Osteoblast (primary cell): ENCODE measurements at places on chromosomes 3 and 15. TPM values are rescaled to one million over a fixed set of nuclear protein-coding genes. Genes with fewer than 3 reads are reported as not detected.

The ALDH1A3 gene
- 54.6 and 61.6 TPM in 2 replicates for total RNA-seq

The GOLGA6L4 gene
- total RNA-seq = 1.5 and 1.8 TPM in 2 replicates

The PTPN9 gene
- total RNA-seq = 23.9 and 24.2 TPM in 2 replicates

GRCh38 chr3:150765949-150766720 lies 3.2 kb upstream of the SIAH2 start:
- no peak for DNase-seq

DNA sequence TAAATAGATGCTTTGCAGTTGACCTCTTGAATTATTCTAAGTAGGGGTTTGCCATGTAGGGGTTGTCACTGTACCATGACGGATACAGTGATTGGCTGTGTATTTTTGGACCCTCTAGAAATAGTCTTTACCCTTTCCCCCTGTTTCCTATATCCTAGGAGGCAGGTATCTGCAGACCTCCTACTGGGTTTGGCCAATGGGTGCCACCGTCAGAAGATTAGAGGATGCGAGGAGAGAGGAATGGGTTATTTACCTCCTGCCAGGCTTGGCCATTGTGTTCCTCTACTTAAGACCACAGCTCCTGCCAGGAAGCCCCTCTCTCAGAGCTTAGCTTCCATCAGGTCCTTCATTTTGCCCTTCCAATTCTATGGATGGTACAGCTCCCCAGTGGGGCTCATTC lies 40.2 kb upstream of the CLRN1 start:
- DNase-seq = no peak

DNA sequence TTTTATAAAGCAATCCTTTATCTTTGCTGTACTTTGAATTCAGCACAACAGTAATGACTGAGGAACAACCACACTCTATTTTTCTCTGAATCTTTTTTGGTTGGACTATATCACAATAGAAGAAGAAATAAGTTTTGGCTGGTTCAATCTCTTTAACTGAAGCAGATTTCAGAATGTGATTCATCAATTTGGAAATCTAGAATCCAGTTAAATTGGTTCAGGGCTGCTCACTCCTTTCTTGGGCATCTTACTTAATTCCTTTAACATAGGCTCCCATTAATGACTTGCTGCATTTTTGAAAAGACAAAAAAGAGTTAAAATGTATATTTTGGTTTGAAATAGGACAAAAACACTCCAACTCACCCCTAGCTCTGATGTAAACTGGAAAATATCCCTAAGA lies 688.3 kb upstream of the NECTIN3 start:
- no peak for DNase-seq

- DNase-seq = no peak
Observed at GRCh38 chr15:46622851-46623250, 988.0 kb downstream of the SQOR start.

GRCh38 chr3:8968375-8968882 lies 5.2 kb upstream of the RAD18 start:
- DNase-seq = no peak

GRCh38 chr3:150925751-150926201 lies 20.5 kb upstream of the MINDY4B start:
- no peak for DNase-seq

- DNase-seq = no peak
Observed at GRCh38 chr3:110734524-110734923, 337.1 kb upstream of the NECTIN3 start.

DNA sequence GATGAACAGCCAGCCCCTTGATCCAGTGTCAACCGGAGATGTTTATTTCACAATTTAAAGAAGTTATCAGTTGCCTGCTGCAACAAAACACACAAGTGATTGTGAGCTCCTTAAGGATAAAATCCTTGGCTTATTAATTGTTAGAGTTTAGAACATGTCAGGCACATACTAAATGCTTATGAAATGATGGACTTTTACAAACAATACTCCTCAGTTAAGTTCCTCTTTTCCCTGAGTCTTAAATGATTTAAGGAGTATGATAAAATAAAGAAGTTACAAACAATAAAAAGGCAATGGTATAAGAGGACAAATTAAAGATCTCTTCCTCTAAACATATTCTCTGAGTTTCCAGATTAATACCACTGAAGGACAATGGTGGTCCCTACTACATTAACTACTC lies 5.7 kb downstream of the GHSR start:
- DNase-seq = no peak

DNA sequence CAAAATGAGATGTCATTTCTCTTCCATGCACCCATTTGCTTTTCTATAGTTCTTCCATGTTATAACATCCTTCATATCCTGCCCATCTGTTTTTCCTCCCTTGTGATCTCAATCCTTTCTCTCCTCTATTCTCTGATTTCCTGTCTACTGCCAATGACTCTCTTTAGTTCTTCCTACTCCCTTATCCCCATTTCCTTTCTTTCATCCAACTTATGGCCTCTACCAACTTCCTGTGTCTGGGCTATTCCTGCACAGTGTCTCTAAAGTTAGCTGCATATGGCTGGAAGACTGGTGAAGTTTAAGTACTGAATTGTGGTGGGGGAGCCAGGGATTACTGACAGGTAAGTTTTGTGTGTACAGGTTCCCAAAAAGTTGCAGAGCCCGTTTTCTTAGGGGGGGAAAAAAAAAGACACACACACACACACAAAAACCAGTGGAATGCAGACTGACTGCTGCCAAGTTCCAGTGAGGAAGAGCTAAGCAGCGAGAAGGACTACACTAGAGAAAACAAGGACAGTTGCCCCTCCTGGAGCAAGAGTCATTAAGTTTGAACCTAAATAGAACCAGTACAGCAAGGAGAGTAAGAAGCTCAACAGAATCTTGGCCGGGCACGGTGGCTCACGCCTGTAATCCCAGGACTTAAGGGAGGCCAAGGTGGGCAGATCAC lies 28.8 kb downstream of the XRN1 start:
- DNase-seq = no peak

DNA sequence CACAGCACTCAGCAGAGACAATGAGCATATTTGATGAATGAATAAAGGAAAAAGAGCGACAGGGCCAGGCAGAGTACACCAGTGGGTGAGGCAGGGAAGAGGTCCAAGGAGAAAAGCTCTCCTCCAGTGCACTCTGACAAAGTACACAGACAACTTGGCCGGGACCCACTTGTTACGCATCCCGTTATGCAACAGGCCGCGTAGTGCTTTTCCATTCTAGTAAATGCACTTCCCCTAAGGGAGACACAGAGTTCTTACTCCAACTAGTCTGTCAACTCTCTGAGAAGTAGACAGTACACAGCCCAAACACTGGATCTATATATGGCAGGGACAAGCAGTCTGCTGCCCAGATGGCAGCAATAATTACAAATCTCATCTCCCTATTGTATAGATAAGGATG lies 18.5 kb downstream of the LARP6 start:
- no peak for DNase-seq

DNA sequence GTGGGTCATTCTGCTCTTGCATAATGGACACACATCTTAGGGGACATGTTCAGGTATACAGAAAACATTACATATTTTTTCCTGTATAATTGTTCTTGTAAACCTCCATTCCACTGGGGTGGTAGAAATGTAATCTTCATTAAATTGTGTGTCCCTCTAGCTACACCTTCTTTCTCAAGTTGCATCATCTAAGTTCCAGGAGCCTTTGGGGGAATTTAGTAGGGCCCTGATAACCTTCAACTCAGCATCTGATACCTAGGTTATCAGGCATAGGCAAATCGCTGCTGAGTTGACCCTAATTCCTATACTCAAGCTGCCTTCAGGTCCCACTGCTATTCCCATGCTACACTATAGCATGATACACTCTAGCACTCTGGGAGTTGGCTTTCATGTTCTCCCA lies 19.1 kb upstream of the CLASP2 start:
- DNase-seq = peak; percentile 32

DNA sequence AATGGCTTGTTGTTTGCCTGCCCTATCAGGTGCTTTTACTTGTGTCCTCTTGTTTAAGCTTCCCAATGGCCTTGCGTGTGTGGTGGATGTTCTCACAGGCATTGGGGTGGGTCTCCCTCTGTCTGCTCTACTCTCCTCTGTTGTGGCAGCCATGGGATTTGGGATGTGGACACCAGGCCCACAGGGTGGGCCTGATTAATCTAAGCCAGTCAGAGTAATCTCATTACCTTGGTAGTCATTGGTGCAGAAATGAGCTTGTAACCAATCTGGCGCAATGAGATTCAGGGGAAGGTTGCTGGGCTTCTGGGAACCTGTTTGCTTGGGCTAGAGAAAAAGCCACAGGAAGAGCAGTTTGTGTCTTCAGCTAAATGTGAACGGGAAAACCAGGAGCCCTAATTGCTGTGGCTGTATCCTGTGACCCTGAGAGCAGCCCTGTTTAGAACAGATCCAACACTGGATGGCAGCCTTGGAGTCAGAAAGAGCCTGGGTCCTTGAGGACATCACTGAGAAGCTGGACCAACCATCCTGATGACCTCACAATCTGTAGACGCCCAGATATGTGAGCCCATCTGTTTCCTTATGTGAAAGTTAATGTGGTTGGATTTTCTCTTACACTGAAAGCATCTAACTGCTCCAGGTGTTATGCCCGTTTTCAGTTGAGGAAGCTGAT lies 157.3 kb upstream of the UBE2E1 start:
- DNase-seq = peak; percentile 77

DNA sequence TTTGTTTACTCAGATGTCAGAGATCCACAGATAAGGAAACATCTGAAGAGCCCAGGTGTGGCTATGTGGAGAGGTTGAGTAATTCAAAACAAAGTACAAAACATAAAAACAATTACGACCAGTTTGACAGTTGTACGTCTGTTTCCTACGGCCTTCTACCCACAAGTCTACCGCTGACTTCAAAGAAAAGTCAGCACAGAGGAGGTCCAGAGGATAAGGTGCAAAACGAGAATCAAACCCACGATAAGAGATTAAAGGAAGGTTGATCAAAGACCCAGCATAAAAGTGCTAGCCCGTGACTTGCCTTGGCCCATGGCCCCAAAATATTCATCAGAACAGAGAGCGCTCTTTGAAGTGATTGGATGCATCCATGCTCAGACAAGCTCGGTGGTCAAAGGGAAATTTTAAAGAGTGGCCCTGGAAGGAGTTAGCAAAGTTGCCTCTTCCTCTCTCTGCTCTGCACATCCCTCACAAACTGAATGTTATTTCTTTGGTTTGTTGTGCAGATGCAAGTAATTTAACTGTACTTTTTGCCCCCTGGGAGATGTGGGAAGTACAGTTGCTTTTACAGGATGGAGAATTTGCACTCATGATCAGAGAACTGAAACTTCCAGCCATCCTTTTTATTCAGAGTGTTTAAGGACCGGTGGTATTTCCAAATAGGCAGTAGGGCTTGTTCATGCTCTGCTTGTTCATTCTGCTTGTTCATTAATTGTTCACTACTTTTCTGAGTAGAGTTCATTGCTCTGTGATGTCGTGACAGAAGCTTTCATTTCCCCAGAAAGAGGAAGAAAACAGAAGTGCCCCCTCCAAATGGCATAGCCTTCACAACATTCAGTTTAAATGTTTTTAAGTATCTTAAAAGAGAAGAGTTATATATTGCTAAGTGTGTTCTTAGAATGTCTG lies 31.1 kb downstream of the MME start:
- no peak for DNase-seq

DNA sequence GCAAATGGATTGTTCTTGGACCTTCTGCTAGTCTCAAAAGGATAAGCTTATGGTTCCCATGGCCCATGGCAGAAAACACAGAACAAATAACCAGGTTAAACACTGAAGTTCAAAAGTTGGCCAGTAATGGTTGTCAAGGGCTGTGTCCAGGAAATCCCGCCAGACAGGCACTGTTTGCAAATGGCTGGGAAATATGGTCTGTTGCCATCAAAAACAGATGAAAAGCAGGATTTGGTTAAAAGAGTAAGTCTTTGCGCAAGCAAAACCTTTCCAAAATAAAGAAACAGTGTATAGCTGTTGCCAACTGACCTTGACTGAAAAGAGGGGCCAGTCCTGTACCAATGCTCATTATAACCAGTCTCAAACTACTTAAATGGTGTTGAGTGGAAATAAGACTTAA lies 58.6 kb downstream of the WWTR1 start:
- DNase-seq = no peak
